ENCODE measurements at places on chromosomes 2 and 18. TPM values are rescaled to one million over a fixed set of nuclear protein-coding genes. Genes with fewer than 3 reads are reported as not detected.

SERPINB4 gene
- polyA plus RNA-seq: not detected

OR6B3 gene
- not detected for polyA plus RNA-seq

RFX8 gene
- polyA plus RNA-seq: 0.11 TPM

SERPINB2 gene
- polyA plus RNA-seq: 0.86 TPM

C1QL2 gene
- polyA plus RNA-seq: 12.9 TPM

RMC1 gene
- polyA plus RNA-seq: 26.9 TPM

TXNDC2 gene
- 0.41 TPM for polyA plus RNA-seq

SOCS6 gene
- 16.6 TPM for polyA plus RNA-seq

LONRF2 gene
- 1.6 TPM for polyA plus RNA-seq

UGT1A8 gene
- not detected for polyA plus RNA-seq

CCL20 gene
- polyA plus RNA-seq: 112 TPM

SYT4 gene
- polyA plus RNA-seq: 1.3 TPM

CYS1 gene
- polyA plus RNA-seq: 2.7 TPM

KCNE4 gene
- polyA plus RNA-seq: 47.1 TPM

SNORC gene
- 7.5 TPM for polyA plus RNA-seq

- DNase-seq: no peak
These were observed 90.4 kb downstream of the SPTBN1 start for GRCh38 chr2:54546518-54546917.

DNA sequence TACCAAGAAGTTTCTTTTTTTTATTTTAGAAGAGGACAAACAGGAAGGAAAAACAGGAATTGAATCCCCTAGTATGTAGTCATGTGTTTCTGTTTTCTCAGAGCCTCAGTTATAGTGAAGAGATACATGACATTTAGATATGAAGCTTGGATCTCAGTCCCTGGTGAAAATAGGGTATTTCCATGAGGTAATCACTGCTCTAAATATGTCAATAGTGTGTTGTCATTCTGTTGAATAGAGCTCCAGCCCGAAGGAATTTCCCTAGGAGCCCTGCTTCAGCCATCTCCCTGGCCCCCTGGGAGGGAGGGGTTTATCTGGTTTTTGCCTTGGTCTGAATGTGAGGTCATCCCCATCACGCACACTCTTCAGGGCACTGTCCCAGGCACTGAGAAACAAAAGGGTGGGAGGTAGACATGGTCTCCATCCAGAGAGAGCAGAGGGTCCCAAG is 47.1 kb upstream of the REL start:
- no peak for DNase-seq

- DNase-seq: no peak
These were observed 173.9 kb upstream of the RAB12 start for GRCh38 chr18:8435376-8435775.

- DNase-seq: no peak
These were observed 41.4 kb upstream of the EML4 start for GRCh38 chr2:42127425-42128424.

DNA sequence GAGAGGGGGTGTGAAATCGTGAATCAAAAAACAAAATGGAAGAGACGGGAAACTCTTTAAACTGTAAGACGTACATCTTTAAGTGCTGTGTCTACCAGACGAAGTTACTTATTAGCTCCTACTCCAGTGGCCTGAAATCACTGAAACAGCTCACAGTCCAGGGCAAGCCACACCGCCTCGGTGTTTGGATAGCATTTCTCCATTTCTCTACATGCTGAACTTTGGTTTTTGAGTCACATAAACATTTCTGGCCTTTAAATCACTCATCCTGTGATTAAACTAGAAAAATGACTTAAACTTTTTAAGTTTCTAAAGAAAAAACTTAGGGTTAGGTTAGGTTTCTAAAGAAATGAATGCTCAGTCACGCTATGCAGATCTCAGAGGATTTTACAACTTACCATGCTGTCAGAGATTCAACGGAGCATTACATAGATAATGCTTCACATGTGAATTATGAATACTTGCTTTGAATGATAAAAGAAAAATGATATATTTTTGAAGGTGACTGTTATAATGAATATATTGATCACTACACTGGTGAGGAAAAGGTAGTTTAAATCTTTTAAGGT is 138.4 kb downstream of the MBP start:
- peak; percentile 54 for DNase-seq

GRCh38 chr2:173148520-173148919 is 72.9 kb downstream of the MAP3K20 start:
- no peak for DNase-seq

DNA sequence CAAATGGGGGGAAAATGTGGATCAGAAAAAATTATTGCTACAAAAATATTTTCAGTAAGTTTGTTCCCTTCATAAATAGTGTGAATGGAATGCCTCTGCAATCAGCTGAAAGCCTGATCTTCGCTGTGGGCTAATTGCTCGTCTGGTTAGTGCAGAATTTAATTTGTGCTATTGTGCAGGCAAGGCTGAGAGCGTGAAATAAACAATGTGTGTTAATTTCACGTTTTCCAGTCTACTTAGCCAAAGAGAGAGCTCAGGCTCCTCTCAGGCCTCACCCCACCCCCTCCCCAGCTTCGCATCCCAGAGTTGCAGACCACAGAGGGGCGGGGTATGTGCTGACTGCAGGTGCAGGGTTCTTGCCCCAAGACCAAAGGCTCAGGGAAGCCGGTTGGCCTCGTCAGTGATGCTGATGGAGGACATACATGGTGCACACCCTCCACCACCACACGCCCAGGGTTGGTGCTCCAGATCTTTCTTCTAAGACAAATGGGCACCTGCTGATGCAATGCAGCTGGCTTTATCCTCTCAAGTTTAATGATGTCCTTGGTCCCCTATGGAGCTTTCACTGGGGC is 302.6 kb upstream of the SLC14A2 start:
- DNase-seq: no peak

DNA sequence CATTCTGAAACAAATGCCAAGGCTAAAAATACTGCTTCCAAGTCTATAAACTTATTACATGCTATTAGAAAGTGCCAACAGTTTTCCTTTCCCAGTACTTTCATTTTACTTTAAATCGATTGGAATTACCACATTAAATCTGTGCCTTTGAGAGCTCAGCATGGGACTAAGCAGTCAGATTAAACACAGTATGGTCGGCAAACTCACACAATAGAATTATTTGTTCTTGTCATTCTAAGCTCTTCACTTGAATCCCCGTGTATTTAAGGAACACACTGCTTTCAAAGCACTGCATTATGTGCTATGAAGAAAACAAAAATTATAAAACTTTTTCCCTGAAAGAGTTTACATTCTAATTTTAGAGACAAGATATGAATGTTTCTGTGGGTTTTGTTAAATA is 444.4 kb upstream of the SLC39A10 start:
- DNase-seq: no peak

GRCh38 chr2:224875841-224876240 is 159.7 kb upstream of the CCDC195 start:
- DNase-seq: no peak

- peak; percentile 49 for DNase-seq
These were observed 22.2 kb downstream of the LYG1 start for GRCh38 chr2:99278793-99279291.

DNA sequence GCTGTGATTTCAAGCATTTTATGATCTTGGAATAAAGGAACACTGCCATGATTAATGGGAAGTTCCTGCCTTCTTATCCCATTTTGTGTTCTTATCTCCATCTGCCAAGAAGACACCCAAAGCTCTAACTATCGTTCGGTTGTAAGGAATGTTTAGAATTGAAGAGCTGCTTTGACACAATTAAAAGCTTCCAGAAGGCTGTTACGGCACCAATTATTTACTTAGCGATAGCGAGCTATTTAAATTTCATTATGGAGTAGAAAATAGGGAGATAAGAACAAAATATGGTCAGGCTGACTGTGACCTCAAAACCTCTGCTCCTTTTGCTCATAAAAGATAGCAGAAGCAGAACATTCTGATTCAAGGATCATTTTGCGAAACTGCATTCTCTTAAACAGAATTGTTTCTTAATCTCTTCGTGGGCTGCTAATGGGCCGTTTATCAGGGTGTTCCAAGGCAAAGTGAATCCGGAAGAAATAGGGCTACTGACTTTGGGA is 101.6 kb downstream of the SLC4A3 start:
- no peak for DNase-seq

DNA sequence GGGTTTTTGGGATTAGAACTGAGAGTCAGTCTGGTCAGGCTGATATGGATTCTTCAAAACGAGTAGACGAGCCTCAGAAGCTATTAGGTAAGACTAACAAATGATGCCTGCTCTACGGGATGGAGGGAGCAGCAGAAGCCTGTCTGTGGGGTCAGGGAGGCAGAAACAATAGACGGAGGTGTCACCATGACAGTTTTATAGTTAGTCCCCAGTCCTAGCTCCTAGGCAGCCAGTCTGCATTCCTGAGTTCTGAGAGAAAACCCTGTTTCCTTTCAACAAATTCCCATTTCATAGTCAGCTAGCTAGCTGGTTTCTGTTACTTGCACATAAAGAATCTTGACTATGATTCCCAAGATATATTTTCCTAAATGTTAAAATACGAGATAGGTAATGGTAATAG is 542.1 kb downstream of the PID1 start:
- no peak for DNase-seq

DNA sequence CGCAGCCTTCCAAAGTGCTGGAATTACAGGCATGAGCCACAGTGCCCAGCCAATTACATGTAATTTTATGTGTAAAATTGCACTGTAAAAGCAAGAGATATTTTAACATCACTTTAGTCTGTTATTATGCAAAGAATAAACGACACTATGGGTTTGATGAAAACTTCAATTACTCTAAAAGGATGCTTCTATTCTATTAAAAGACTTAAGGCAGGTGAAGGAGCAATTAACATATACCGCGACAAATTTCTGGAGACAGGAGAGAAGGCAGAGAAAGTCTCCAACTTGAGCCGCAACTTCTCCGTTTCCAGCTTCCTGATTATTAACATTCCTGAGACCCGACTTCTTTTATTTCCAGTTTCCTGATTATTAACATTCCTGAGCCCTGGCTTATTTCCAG is 53.7 kb downstream of the FAM210A start:
- no peak for DNase-seq

- DNase-seq: peak; percentile 73
These were observed 14.1 kb downstream of the CEP68 start for GRCh38 chr2:65070172-65070830.

DNA sequence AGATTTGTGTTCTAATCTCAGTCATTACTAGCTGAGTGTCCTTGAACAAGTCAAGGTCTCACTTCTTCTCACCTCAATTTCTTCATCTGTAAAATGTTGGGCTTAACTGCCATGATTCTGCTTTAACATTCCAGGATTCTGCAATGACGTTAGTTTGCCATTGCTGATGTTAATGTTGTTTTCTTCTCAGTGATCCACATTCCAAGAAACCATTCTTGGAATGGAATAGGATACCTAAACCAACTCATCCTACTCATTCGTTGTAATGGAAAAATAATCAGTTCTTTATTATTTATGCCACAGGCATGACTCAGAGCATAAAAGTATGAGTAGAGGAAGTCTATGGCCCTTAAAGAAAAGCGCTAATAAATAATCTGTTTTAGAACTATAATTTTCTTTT is 140.2 kb upstream of the ETAA1 start:
- DNase-seq: no peak

- no peak for DNase-seq
These were observed 27.5 kb downstream of the INSIG2 start for GRCh38 chr2:118115761-118116160.

DNA sequence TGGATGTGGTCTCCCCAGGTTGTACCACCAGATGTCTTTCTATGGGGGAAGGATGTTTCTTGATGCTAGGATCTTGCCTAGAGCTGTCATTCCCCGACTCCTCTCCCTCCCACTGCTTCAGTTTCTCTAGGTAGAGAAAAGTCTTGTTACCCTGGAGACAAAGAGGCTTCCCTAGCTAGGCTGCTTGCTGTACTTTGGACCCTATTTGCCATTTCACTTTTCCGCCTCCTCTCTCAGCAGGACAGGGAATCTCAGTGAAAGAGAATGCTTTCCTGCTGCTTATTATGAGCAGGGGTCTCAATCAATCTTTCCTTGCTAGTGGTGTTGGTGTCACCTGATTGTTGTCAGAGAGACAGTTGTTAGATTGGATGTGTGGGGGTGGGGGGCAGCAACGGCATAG is 818.8 kb upstream of the GYPC start:
- DNase-seq: peak; percentile 52

DNA sequence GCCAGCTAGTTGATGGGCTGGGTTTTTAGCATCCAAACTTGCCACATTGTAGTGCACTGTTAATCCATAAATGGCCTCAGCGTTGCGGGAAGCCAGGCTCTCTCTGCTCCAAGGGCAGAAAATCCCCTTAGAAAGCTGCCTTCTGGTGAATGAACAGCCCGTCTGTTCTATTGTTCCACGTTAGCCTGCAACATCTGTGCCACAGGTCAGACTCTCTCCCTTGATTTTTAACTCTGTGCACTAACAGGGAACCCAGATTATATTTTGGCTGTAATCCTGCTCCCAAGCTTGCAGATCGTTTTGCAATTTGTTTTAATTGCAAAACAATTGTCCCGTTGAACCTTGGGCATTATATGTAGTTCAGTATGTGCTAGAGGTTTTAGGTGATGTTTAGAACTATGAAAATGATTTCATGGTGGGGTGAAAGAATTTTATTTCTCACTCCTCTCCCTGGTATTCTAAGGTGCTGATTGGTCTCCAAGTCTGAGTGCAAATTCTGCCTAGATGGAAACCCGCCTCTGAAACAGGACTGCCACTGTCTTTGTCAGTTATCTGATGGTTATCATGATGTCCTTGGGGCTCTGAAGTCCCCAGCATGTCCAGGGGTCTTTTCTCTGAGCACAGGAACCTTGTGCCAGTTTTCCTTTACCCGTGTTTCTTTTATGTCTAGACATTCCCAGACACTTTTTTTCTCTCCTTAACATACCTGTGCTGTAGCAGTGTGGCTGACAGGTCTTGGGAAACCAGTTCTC is 106.6 kb downstream of the MAP4K4 start:
- no peak for DNase-seq

DNA sequence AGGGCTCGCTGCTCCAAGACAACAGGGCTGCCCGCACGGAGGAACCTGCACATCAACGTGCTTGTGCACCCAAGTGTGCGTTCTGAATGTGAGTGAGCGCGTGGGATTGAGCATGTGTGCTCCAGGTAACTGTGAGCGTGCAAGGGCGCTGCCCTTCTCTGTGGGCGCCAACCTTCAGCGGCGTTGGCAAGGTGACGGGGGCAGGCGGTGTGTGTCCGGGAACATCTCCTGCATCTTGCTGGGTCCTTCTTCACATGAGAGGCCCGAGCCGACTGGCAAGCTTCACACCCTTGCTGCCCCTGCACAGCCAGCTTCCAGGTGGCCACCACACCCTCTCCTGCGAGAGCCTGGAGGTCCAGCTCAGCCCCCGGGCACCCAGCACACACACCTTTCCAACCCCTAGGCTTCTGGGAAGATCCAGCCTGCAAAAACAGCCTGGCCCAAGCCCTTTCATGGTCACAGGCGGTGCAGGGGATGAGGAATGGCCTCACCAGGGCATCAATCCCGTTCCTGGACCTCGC is 220.9 kb downstream of the HDAC4 start:
- no peak for DNase-seq

DNA sequence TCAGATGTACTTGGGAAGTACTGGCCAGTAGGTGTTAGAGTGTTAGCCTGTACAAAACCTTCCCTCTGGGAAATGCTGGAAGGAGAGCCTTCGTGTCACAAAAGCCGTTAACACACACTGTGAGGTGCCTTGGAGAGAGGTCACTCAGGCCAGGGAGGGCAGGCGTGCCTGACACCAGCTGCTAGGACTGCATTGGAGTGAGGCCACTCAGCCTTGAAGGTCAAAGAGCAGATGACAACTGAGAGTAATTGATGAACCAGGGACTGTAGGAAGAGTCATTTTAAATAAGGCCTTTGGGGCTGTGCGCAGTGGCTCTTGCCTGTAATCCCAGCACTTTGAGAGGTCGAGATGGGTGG is 45.4 kb downstream of the ASAP2 start:
- no peak for DNase-seq

- peak; percentile 89 for DNase-seq
These were observed 2.4 kb downstream of the CFLAR start for GRCh38 chr2:201118121-201118960.

- DNase-seq: no peak
These were observed 74.0 kb downstream of the MYO1B start for GRCh38 chr2:191319186-191319585.
